ENCODE measurements at places on chromosomes 2 and 18. TPM values are rescaled to one million over a fixed set of nuclear protein-coding genes. Genes with fewer than 3 reads are reported as not detected.

DNA sequence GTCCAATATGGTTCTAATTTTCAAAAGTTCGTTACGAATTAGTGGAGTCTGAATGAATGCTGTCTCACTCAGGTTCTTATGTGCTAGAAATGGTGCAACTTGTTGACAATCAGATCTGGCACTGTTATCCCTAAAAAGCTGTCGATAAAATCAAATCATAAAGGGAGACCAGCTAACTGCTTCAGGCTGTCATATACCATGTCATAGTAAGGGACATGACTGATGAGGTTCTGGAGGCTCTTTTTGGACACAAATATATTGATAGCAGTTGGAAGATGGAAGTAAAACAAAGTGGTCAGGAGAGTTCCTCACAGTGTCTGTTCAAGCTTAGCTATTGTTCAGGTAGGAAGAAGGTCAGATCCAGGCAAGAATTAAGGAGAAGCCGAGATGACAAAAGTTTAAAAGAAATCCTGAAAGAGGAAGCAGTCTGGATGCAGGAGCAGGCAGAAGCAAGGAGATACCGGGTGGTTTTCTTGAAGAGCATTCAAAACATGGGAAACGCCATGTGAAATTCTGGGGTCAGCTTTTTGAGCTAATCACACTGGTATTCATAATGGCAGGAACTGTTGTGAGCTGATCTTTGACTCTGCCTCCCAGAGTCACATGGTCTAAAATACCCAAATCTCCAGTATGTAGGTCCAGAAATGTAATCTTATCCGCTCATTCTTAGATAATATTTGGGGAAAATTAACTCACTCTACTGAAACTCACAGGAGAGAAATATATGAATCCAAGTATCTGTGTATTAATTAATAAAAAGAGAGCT, 9.4 kb upstream of the CAVIN2 start:
- no peak for DNase-seq

DNA sequence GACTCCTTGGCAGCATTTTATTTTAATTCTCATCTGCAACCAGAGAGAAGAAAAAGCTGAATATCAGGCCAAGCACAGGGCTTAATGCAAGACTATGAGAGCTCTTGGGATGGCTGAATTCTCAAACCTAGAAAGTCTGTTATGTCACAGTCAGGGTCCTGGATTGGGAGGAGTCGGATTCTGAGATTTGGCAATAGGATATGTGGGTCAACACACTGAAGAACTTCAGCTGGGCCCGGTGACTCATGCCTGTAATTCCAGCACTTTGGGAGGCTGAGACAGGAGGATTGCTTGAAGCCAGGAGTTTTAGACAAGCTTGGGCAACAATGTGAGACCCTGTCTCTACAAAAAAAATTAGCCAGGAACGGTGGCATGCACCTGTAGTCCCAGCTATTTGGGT, 102.4 kb downstream of the COL3A1 start:
- no peak for DNase-seq

HOXD10 gene
- total RNA-seq = 0.94 TPM

TCF7L1 gene
- total RNA-seq = 90.6 TPM

MYL12A gene
- 283 TPM for total RNA-seq

GRCh38 chr18:48761582-48761981, 189.2 kb downstream of the SMAD7 start:
- no peak for DNase-seq

GRCh38 chr2:88066543-88066942, 1.1 kb upstream of the SMYD1 start:
- DNase-seq = no peak
